Kidney (tissue), 22 donors: ENCODE measurements at places on chromosomes 5 and 9. TPM values are rescaled to one million over a fixed set of nuclear protein-coding genes. Genes with fewer than 3 reads are reported as not detected.

DNA sequence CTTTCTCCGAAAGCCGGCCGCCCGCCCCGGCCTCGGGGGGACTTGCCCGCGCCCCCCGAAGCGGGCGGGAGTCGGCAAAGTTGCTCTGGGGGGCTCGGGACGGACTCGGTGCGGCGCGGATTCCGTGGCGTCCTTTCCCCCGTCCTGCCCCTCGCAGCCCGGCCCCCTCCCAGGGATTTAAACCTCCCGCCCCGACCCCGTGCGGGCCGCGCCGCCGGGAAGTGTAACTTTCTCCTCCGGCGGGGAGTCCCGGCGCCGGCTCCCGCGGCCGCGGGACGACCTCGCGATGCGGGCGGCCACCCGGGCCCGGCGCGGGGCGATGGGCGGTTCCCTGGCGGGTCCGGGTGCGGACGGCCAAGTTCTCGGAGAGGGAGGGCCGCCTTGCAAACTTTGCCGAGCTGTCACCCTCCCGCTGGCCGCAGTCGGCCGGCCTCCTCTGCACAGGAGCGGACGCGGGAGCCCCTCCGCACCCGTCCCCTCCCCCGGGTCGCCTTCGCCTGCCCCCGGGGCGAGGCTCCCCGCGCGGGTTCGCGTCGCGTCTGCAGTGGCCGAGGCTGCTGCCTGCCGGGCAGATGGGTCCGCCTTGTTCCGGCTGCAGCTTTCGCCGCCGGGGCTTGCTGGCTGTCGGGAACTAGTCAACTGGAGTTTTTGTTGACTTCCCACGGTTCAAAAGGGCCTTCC, 732 bp downstream of the PBX3 start:
- H3K36me3 ChIP-seq: no peaks in the 10 kb centered on the region
- no peaks in the 10 kb centered on the region for H3K4me1 ChIP-seq
- H3K27ac ChIP-seq: peak overlapping the region; percentile 89
- DNase-seq: peak; percentile 85
- H3K27me3 ChIP-seq: no peaks in the 10 kb centered on the region

GRCh38 chr5:147750065-147750464, 32.5 kb downstream of the JAKMIP2 start:
- H3K27ac ChIP-seq: no peak overlapping the region
- H3K36me3 ChIP-seq: no peaks in the 10 kb centered on the region
- H3K4me1 ChIP-seq: no peaks in the 10 kb centered on the region
- no peak overlapping the region for H3K4me3 ChIP-seq

DNA sequence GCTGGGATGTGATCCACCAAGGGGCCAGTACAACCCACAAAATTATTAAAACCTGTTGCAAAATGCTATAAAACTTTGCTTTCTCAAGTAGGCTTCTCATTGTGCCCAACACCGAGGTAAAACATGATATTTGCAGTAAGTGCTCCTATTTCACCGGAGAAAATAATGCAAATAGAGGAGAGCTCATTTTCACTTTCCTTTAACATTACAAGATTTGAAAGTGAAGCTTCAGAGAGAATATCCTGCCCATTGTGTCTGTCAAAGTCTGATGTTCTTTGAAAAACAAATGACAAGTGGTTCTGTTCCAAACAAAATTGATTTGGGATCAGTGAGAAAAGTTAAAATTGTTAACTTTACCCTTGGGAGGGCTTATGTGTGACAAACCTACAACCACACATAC, 287.1 kb downstream of the KCNN2 start:
- no peaks in the 10 kb centered on the region for H3K4me1 ChIP-seq
- no peak overlapping the region for H3K4me3 ChIP-seq
- H3K27ac ChIP-seq: no peak overlapping the region
- H3K36me3 ChIP-seq: no peaks in the 10 kb centered on the region

- DNase-seq: no peak
- no peaks in the 10 kb centered on the region for H3K27me3 ChIP-seq
- H3K4me3 ChIP-seq: no peak overlapping the region
- no peaks in the 10 kb centered on the region for H3K36me3 ChIP-seq
- no peak overlapping the region for H3K27ac ChIP-seq
- no peaks in the 10 kb centered on the region for H3K4me1 ChIP-seq
Observed at GRCh38 chr9:136274786-136275654, 28.9 kb downstream of the CCDC187 start.

DNA sequence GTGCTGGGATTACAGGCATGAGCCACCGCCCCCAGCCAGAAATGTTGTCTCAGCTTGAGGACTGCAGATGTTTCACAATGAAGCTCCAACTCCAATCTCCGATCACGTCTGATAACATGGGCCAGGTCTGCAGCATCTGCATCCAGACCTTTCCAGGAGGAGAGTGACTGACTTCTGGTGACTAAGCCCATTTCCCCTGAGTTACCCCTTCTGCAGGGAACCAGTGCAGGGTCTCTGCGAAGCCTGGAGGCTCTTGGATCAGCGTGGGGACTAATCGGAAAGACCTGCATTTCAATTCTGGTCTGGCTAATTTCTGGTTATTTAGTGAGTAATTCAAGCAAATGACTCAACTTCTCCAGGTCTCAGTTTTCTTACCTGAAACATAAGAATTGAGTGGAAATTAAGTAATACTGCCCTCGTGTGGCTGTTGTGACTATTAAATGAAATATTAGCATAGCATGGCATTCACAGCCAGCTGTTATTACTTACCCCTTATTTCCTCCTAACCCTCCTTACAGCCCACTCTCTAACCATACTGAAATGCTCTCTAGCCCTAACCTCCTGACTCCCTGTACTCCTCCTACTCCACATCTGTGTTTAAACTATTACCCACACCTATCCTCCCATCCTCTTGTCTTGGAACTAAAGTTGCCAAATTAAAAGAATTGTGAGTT, 2.2 kb upstream of the GNPDA1 start:
- H3K36me3 ChIP-seq: no peaks in the 10 kb centered on the region
- no peaks in the 10 kb centered on the region for H3K27me3 ChIP-seq
- no peak overlapping the region for H3K4me3 ChIP-seq

GRCh38 chr5:82918311-82919031, 158.7 kb downstream of the TMEM167A start:
- no peaks in the 10 kb centered on the region for H3K4me1 ChIP-seq
- DNase-seq: no peak
- no peak overlapping the region for H3K27ac ChIP-seq
- no peaks in the 10 kb centered on the region for H3K27me3 ChIP-seq

DNA sequence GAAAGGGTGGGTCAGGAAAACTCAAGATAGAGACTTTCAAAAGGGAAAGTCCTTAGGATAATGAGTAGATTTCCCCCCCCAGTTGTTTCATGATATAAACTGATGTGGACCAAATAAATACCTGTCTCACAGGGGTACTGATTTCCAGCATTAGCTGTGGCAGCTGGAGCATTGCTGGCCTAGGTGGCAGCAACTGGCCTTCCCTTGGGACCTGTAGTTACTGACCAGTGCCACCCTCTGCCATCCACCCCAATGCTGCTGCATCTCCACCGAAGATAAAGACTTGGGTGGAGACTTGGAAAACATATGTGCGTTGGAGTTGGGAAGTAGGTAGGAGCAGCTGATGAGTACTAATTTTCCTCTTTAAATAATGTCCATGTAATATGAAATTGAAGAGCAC, 71.8 kb downstream of the SYK start:
- no peak overlapping the region for H3K27ac ChIP-seq
- H3K4me3 ChIP-seq: no peak overlapping the region
- no peak for DNase-seq

- H3K36me3 ChIP-seq: no peaks in the 10 kb centered on the region
- no peaks in the 10 kb centered on the region for H3K4me1 ChIP-seq
- H3K4me3 ChIP-seq: no peak overlapping the region
- H3K27ac ChIP-seq: no peak overlapping the region
Observed at GRCh38 chr9:16192403-16193017, 639.7 kb downstream of the CCDC171 start.

GRCh38 chr9:113219969-113220368, 1.1 kb downstream of the FKBP15 start:
- no peaks in the 10 kb centered on the region for H3K36me3 ChIP-seq
- peak overlapping the region; percentile 27 for H3K4me3 ChIP-seq
- no peak for DNase-seq
- peaks cover 16% of the 10 kb centered on the region for H3K4me1 ChIP-seq
- H3K27me3 ChIP-seq: no peaks in the 10 kb centered on the region

GRCh38 chr5:35988529-35988928, 2.7 kb downstream of the UGT3A1 start:
- H3K27ac ChIP-seq: no peak overlapping the region
- no peaks in the 10 kb centered on the region for H3K4me1 ChIP-seq
- no peaks in the 10 kb centered on the region for H3K27me3 ChIP-seq

DNA sequence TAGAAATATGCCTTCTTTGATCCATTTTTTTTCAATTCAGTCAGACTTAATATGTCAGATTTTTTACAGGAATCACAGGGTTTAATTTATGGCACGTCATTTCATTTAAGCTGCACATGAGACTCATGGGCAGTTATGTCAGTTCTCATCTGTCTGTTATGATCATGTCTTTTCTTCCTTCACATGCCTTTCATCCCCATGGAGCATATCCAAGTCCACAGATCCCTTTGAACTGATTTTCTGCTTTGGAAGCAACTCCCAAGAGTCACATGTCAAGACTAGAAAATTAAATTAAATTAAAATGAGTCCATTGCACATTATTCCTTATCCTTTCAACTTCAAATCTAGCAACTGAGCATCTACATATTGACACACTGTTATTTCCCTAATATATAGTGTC, 1274.0 kb upstream of the C9orf72 start:
- DNase-seq: no peak
- no peak overlapping the region for H3K27ac ChIP-seq
- H3K4me1 ChIP-seq: no peaks in the 10 kb centered on the region
- H3K27me3 ChIP-seq: no peaks in the 10 kb centered on the region
- H3K4me3 ChIP-seq: no peak overlapping the region

GRCh38 chr9:129853614-129854013, 18.4 kb downstream of the USP20 start:
- DNase-seq: no peak
- no peak overlapping the region for H3K4me3 ChIP-seq
- H3K36me3 ChIP-seq: peaks cover 8% of the 10 kb centered on the region
- no peaks in the 10 kb centered on the region for H3K27me3 ChIP-seq

GRCh38 chr5:174721530-174722432, 2.6 kb upstream of the MSX2 start:
- no peak overlapping the region for H3K27ac ChIP-seq
- DNase-seq: no peak
- H3K27me3 ChIP-seq: peaks cover 75% of the 10 kb centered on the region
- H3K4me1 ChIP-seq: no peaks in the 10 kb centered on the region
- no peak overlapping the region for H3K4me3 ChIP-seq
- no peaks in the 10 kb centered on the region for H3K36me3 ChIP-seq

DNA sequence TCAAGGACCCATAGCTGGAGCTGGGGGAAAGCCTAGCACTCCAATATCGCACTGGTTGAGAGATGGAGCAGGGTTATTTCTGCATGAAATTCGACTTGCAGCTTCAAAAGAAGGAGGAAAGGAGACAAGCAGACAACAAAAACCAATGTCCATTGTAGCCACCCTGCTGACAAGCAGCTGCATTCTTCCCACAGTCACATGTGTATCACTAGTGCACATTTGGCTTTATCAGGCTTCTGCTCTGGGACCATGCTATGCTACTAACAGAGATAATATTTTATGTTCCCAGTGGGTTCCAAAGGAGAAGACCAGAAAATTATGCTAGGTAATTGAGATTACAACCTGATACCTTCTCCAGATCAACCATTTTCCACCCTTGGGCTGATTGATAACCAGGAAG, 59.7 kb downstream of the MFAP3 start:
- H3K4me1 ChIP-seq: no peaks in the 10 kb centered on the region
- H3K4me3 ChIP-seq: no peak overlapping the region

DNA sequence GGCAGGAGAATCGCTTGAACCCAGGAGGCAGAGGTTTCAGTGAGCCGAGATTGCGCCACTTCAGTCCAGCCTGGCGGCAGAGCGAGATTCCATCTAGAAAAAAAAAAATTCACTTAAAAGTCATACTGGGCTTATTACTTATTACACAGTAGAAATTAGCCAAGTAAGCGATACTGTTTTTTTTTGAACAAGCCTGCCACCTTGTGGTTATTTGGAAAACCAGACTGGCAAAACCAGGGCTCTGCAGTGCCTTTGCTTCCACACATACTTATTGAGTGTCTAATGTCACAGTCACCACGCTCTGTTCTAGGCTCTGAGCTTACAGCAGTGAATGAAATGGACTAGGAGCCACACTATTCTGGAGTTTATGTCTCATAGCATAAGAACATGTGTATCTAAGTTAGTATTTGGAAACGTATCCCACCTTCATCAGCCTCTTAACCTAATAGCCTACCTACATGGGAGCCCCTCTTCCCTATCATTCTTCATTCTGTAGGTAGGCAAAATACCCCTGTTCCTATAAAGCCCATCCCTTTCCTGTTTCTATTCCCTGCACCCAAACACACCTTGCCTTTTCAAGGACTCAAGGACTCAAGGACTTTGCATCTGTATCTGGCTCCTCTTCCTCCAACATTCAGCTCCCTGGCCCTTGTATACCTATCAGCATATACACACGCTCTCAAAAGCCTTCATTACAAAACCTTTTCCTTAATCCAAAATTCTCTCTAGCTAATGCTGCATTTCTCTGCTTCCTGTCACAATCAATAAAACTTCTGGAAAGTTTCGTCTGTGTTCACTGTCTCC, 13.9 kb upstream of the BASP1 start:
- no peak overlapping the region for H3K27ac ChIP-seq
- DNase-seq: no peak
- H3K4me3 ChIP-seq: no peak overlapping the region
- H3K36me3 ChIP-seq: no peaks in the 10 kb centered on the region
- H3K4me1 ChIP-seq: no peaks in the 10 kb centered on the region

- H3K27me3 ChIP-seq: no peaks in the 10 kb centered on the region
- no peaks in the 10 kb centered on the region for H3K36me3 ChIP-seq
- no peak for DNase-seq
- no peak overlapping the region for H3K27ac ChIP-seq
- no peak overlapping the region for H3K4me3 ChIP-seq
- no peaks in the 10 kb centered on the region for H3K4me1 ChIP-seq
Observed at GRCh38 chr5:113240951-113241726, 193.7 kb downstream of the TSSK1B start.

GRCh38 chr9:86801246-86801645, 146.1 kb downstream of the GAS1 start:
- DNase-seq: peak; percentile 22
- no peaks in the 10 kb centered on the region for H3K4me1 ChIP-seq
- H3K27ac ChIP-seq: no peak overlapping the region
- H3K36me3 ChIP-seq: no peaks in the 10 kb centered on the region
- no peak overlapping the region for H3K4me3 ChIP-seq

C9 gene
- polyA plus RNA-seq: 1.5 TPM

KIF20A gene
- 0.22 TPM for polyA plus RNA-seq

UHRF2 gene
- polyA plus RNA-seq: 14.2 TPM

SLC45A2 gene
- 0.22 TPM for polyA plus RNA-seq

MACROH2A1 gene
- 99.4 TPM for polyA plus RNA-seq

PDE6A gene
- polyA plus RNA-seq: not detected

CKS2 gene
- 72.8 TPM for polyA plus RNA-seq

IL4 gene
- not detected for polyA plus RNA-seq
